ENCODE measurements at places on chromosomes 4 and X. TPM values are rescaled to one million over a fixed set of nuclear protein-coding genes. Genes with fewer than 3 reads are reported as not detected.

DNA sequence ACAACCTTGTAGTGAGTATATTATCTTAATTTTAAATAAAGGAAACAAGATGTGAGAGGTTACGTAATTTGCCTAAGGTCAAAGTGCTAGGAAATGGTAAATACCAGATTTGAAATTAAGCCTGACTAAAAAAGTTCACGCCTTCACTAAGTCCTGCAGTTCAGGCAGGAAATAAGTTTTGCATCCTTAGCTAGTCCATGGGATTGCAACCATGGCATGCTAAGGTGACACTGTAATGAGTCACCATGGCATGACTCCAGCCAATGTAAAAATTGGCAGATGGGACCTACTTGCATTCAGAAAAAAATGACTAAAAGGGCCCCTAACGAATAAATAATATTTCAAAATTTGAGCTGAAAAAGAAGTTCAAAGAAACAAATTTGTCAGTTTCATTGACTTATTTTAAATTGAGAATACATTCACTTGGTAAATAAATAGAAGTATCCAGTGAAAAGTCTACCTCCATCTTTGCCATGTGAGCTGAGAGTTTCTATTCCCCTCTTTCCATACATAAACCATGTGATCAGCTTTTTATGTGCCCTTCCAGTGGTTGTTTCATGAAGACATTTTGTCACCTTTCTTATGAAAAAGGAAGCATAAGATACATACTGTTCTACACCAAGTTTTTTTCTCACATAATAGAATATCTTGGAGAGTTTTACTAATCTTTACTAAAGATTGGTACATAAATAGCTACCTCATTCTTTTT is 72.4 kb downstream of the ANKRD50 start:
- H3K27ac ChIP-seq = no peak overlapping the region
- no peak overlapping the region for H3K4me3 ChIP-seq
- no peak for DNase-seq
- no peaks in the 10 kb centered on the region for H3K36me3 ChIP-seq
- no peaks in the 10 kb centered on the region for H3K4me1 ChIP-seq
- no peaks in the 10 kb centered on the region for H3K27me3 ChIP-seq

DNA sequence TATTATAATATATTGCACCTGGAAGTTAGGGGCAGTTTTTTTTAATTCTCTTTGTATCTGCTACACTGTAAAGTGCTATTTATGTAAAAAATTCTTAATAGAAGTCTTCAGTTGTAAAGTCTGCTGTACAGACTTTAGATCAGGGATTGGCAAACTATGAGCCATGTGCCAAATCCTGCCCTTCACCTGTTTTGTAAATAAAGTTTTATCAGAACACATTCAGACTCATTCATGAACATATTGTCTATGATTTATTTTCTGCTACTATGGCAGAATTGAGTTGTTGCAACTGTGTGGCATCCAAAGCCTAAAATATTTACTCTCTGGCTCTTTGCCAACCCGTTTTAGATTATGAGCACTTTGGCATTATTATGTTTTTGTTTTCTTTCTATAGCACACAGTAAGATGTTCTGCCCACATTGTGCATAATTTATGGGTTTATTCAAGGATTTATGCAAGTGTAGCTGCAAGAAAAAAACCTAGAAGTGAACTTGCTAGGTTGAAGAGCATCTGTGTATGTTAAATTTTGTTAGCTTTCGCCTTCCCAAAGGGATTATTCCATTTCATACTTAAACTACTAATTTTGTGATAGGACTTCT is 56.9 kb downstream of the CLCN3 start:
- peaks cover 7% of the 10 kb centered on the region for H3K36me3 ChIP-seq
- no peaks in the 10 kb centered on the region for H3K27me3 ChIP-seq
- H3K4me1 ChIP-seq = no peaks in the 10 kb centered on the region
- no peak overlapping the region for H3K4me3 ChIP-seq
- H3K27ac ChIP-seq = no peak overlapping the region

DNA sequence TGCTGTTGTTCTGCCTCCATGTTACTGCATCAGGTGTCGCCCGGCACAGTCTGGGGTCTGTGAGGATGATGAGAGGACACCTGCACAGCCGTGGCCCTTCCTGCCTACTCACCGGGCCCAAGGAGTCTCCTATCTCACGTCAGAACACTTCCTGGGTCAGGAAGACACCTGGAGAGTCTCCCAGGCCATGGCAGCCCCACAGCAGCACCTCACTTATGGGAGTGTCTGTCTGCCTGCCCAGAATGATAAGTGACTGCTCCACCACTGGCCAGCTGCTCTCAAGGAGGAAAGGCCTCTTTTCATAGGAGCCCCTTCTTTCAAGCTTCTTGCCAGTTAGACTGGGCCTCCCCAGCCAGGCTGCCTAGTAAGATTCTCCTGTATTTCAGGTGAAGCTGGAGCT is 56.1 kb downstream of the NELFA start:
- no peak overlapping the region for H3K4me3 ChIP-seq
- no peaks in the 10 kb centered on the region for H3K27me3 ChIP-seq
- no peak overlapping the region for H3K27ac ChIP-seq
- no peaks in the 10 kb centered on the region for H3K4me1 ChIP-seq
- DNase-seq = no peak

DNA sequence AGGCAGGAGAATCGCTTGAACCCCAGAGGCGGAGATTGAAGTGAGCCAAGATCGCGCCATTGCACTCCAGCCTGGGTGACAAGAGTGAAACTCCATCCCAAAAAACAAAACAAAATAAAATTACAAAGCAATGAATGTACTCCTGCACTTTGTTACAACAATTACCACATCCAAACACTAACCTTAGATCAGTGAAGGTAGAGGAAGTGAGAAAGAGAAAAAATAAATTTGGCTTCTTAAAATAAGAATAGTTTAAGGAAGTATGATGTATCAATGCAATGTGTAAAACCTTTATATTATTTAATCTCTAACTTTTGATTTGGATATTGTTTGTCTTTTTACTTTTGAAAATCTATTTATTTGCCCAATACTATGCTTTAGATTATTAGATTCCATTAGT is 21.7 kb upstream of the CSN1S1 start:
- H3K27ac ChIP-seq = no peak overlapping the region
- H3K36me3 ChIP-seq = no peaks in the 10 kb centered on the region
- no peak for DNase-seq
- no peaks in the 10 kb centered on the region for H3K4me1 ChIP-seq

The ALB gene
- total RNA-seq = 44.9 TPM

The EMD gene
- total RNA-seq = 14.1 TPM

Measured in spinal cord (tissue), 10 donors.